ENCODE measurements at places on chromosomes 12 and 14.

DNA sequence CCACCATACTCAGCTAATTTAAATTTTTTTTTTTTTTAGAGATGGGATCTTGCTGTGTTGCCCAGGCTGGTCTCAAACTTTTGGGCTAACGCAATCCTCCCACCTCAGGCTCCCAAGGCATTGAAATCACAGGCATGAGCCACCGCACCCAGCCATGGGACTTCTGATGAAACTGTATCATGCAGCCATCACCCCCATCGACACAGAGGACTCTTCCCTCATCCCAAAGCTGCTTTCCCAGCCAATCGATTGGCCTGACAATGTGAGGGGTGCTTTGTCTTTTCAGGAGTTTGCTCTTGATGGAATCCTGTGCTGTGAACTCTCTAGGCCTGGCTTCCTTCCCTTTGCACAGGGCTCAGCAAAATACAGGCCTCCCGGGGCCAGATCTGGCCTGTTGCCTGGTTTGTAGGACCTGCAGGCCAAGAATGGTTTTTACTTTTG lies 59.6 kb upstream of the NCOR2 start:
- DNase-seq: no peak

GRCh38 chr12:25723336-25723735 lies 170.3 kb upstream of the LMNTD1 start:
- no peak for DNase-seq

GRCh38 chr14:33941718-33942117 lies 9.2 kb downstream of the EGLN3 start:
- DNase-seq: no peak

DNA sequence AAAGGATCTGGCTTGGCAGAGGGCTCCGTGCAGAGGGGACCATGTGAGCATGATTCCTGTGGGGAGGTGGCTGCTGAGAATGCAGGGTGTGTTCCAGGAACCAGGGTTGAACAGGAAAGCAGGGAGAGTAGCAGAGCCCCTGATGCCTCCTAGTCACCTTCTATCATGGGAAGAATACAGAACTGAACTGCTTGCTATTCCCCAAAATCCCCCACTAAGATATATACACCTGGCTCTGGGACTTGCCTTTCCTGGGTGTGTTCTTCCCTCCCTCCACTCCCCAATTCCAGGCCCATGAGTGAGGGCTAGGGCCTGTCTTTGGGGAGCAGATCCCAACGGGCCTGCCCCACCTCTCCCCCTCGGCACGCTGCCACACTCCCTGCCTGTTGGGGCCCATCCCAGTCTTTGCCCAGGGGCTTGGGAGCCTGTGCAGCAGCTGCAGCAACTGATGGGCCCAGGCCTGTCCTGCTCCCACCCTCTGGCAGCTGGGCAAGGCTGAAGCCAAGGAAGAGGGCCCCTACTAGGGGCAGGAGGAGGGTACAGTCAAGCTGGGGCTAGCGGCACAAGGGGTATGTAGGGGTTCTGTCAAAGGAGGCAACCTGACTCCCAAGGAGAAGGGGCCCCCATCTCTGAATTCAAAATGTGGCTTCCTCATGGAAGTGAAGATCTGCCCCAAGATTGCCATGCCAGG lies 3.2 kb downstream of the AJUBA start:
- no peak for DNase-seq

GRCh38 chr12:106106061-106106566 lies 32.6 kb downstream of the NUAK1 start:
- no peak for DNase-seq

GRCh38 chr12:1803736-1804135 lies 16.6 kb upstream of the LRTM2 start:
- no peak for DNase-seq

DNA sequence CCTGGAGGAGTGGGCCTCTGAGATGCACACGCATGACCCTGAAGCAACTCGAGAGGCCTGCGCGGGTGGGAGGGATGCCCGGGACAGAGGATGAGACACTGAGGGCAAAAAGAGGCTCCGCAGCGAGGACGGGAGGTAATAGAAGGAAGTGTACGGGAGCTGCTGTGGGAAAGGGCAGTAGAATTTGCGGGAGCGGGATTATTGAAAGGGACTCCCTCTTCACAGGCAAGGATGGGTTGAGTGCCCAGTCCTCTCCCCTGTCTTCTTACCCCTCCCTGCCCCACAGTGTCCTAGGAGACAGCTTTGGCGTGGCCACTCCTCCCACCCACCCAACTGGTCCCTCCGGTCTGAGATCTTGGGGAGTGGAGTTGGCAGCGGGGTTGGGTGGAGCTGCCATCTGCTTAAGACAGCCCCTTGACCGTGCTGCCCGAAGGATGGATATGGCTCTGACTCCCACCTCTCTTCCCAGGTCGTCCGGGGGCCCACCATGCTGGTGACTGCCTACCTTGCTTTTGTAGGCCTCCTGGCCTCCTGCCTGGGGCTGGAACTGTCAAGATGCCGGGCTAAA lies 15.7 kb upstream of the ESPL1 start:
- no peak for DNase-seq

GRCh38 chr12:108629824-108630476 lies 3.7 kb downstream of the SELPLG start:
- no peak for DNase-seq

DNA sequence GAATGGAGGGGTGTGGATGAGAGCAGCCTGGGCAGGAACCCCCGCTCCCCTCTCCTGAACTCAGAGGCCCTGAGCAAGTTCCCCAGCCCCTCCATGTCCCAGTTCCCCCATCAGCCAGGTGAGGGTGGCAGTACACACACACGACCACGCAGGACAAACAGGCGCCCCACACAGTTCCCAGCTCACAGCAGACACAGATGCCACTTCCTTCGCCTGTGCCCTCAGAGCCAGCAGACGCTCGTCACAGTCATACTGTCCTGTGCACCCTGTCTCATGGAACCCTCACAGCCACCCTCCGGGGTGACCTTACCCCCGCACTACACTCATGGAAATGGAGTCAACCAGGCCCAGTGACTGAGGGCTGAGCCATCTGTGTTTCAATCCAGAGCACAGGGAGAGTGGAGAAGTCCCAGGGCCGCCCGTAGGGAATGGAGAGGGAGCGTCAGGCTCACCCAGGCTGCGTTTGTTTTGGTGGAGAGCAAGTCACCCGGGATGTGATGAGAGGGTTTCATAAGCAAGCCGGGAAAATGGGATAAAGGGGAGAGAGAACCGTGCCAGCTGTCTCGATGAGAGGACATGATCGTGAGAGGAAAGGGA lies 47.5 kb upstream of the DYNC1H1 start:
- DNase-seq: no peak

Measured in hippocampal formation (tissue), 2 donors.